ENCODE measurements at places on chromosomes 16 and 17.

GRCh38 chr17:45149669-45150664, 1.7 kb downstream of the HEXIM1 start:
- DNase-seq = peak; percentile 78

DNA sequence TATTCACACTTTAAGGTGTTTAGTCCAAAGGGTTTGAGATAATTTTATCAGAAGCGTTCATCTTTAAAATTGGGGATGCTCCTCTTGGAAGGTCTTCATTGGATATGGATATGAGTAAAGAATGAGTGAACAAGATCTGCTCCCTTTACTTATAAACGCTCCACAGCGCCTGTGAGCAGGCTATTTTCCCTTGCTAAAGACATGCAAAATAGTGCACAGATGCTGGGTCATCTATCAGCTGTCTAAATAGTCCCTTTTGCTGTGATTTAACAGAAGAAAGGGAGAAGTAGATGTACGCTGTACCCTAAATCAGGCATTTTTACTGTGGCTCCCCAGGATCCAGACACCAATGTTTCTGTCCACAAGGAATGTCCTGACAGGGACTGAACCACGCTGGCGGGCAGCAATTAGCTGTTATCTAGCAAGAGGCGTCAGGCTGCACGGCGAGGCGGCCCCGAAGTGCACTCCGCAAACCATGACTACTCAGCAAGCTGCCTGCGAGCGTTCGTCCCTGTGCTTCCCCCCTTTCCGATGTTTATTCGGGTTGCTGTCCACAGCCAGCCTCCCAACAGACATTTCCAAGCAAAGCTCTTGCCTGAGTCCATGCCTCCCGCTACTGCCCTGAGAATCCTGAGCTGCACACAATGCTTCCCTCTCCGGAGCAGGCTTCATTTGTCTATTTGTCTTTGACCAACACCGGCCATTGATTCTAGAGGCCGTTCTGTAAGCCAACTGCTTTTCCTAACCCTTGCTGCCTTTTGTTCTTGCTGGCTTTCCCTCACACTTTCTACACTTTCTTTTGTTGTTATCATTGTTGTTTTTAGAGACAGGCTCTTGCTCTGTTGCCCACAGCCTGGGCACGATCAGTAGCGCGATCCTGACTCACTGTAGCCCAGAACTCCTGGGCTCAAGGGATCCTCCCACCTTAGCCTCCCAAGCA, 55.7 kb upstream of the CNEP1R1 start:
- no peak for DNase-seq

DNA sequence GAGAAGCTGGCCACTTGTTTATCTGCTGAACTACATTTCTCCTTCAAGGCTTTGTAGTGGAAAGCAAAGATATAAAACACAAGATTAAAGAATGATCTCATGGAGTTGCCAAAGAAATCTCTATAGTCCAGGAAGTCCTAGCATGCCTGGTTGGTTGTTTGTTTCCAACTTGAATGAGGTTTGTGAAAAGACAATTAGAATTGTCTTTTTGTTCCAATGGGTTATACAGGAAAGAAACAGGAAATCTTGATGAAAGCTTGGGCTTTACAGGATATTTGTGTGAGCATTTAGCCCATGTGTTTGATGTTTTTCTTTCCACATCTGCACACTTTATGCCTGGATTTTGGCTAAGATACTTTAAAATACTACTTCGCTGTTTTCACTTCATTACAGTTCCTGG, 273.4 kb downstream of the CEP112 start:
- DNase-seq = peak; percentile 52

- no peak for DNase-seq
Observed at GRCh38 chr17:29215717-29216116, 30.9 kb upstream of the CRYBA1 start.

GRCh38 chr17:48551596-48552465, 6.9 kb upstream of the HOXB2 start:
- DNase-seq = no peak

DNA sequence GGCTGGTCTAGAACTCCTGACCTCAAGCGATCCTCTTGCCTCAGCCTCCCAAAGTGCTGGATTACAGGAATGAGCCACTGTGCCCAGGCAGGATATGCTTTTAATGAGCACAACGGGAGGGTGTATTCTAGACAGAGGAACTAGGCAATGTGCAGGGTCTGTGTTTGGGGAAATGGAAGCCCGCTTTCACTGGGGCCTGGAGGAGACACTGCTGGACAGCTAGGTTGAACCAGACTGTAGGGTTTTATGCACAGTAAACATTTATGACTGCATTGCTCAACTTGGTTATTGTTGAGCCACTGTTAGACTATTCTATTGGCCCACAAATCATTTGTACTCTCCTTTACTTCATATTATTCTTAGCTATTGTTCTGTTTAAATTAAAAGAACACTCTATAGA, 10.2 kb upstream of the SIAH1 start:
- DNase-seq = no peak

DNA sequence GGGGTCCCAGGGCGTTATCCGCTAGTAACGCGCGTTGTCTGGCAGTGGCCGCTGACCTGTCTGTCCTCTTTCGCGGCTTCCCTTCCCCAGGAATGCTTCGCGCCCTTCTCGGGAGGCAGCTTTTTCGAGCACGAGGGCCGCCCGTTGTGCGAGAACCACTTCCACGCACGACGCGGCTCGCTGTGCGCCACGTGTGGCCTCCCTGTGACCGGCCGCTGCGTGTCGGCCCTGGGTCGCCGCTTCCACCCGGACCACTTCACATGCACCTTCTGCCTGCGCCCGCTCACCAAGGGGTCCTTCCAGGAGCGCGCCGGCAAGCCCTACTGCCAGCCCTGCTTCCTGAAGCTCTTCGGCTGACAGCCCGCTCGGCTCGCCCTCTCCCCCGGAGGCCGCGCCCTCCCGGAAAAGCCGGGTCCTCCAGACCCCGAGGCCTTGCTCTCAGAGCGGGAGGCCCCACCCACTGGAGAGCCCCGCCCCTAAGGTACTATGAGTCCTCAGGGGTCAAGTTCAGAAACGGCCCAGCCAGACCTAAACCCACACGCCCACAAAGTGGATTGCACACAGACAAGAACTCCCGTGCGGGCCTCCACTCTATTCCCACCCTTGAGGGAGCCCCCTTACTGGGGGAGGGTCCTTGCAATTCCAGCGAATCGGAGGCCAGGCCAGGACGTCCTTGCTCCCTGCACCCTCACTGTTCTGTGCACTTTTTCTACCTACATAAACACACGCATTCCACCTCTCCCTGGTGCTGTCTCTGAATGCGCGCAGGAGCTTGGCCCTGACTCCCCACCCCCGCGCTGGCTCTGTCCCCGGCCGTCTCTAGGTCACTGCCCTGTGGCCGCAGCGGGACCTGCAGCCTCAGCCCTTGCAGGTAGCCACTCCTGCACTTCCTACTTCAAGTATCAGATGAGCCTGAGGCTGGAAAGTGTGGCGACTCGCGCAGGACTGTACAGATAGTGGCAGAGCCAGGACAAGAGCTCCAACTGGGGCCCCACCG, 5.4 kb upstream of the SLC5A2 start:
- no peak for DNase-seq

DNA sequence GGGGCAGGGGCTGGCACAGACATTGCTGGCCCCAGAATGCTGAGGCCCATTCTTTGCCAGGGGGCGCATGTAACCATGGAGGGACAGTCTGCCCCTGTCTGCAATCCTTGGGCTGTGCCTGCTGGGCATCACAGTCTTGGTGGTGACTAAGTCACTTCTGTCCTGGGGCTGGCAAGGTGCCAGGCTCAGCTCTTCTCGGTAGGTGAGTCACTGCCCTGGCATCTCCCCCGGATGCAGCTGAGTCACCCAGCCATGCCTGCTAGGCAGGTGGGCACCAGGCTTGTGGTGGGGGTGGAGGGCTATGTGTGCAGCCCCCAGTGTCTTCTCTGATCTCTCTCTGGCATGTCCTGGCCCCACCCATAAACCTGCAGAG, 5.6 kb downstream of the RARA start:
- peak; percentile 75 for DNase-seq

- DNase-seq = no peak
Observed at GRCh38 chr17:38942696-38943334, 17.4 kb downstream of the LASP1NB start.

DNA sequence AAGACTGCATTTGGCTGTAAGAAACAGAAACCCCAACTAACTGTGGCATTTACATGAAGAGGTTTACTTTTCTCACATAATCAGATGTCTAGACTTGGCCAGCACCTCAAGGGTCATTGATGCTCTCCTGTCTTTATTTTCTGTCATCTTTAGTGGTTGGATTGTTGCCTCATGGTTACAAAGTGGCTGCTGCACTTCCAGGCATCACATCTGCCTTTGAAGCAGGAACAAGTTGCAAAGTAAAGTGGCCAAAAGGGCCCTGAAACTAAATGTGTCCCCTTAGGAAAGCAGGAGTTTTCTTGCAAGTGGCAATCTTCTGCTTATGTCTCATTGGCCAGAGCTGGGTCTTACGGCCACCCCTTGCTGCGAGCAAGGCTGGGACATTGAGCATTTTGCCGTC, 26.5 kb upstream of the STH start:
- no peak for DNase-seq

Data from muscle of back (tissue), 13 donors.